Fibroblast of villous mesenchyme (primary cell): ENCODE measurements at places on chromosomes 13 and 19.

- peak; percentile 8 for DNase-seq
Measured at GRCh38 chr13:113458253-113459065, 5.2 kb upstream of the ADPRHL1 start.

DNA sequence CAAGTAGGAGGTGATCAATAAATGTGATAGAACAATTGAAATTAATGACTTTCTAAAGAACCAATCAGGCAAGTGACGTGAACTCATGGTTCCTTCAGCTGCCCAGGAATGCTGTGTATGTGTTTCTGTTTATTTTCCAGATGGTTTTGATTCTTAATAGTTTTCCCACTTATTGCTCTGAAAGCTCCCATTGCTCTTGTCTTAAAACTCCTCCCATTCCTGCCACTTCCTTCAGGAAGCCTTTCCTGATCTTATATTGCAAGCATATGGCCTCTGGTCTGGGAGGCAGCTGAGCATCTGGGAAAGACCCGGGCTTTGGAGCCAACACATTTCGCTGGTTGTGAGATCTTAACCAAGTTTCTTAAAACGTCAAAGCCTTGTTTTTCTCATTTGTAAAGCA is 17.1 kb upstream of the LATS2 start:
- DNase-seq, result peak; percentile 57

DNA sequence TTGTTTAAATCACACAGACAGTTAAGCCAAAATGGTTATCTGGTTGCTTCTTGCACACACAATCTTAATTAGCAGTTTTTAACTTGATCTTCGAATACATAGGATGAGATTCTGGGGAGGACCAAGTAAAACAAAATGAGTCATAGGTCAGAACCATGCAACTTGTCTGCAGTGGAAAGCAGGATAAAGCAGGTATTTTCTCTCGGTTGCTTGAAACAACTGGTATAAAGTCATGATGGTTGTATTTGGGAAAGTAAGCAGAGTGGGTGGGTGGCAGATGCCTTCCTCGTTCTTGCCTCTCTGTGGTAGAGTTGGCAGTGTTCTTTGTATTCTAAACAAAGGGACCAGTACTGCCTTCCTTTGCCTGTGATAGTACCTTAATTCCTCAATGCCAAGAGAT is 167.0 kb downstream of the COG6 start:
- no peak for DNase-seq

DNA sequence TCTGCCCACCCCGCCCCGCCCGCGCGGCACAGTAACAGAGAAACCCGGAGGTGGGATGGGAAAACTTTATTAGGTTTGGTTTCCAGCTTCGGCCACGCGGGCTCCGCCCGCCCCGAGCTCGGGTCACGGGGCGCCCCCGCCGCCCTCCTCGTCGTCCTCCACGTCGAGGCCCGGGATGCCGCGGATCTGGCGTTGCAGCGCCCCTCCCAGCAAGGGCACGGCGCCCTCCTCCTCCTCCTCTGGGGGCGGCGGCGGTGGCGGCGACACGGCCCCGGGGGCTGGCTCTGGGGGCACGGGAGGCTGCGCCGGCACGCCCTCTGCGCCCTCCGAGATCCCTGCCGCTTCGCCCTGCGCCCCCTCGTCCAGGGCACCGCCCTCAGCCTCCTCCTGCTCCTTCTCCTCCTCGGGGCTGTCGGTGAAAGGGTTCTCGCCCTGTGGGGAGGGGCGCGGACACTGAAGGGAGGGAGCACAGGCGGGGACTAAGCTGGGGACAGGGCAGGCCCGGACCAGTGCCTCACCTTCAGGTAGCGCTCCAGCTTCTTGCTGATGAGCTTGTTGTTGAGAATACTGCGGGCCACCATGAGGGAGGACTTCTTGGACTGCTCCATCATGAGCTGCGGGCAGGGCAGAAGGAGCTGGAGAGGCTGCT is 536 bp upstream of the AKAP8 start:
- DNase-seq, result peak; percentile 27

DNA sequence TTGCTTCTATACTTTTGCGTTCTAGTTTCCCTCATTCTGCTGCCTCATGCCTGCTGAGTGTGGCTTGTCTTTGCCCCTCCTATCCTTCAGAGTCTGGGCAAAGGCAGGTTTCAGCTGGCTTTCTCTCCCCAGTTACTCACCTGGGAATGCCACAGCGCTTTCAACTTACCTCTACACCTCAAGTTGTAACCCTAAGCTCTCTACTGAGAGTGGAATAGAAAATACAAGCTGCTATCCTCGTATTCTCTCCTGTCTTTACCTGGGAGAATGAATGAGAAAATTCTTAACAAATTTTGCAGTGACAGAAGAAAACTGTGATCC is 316.3 kb upstream of the KLF12 start:
- DNase-seq, result no peak

DNA sequence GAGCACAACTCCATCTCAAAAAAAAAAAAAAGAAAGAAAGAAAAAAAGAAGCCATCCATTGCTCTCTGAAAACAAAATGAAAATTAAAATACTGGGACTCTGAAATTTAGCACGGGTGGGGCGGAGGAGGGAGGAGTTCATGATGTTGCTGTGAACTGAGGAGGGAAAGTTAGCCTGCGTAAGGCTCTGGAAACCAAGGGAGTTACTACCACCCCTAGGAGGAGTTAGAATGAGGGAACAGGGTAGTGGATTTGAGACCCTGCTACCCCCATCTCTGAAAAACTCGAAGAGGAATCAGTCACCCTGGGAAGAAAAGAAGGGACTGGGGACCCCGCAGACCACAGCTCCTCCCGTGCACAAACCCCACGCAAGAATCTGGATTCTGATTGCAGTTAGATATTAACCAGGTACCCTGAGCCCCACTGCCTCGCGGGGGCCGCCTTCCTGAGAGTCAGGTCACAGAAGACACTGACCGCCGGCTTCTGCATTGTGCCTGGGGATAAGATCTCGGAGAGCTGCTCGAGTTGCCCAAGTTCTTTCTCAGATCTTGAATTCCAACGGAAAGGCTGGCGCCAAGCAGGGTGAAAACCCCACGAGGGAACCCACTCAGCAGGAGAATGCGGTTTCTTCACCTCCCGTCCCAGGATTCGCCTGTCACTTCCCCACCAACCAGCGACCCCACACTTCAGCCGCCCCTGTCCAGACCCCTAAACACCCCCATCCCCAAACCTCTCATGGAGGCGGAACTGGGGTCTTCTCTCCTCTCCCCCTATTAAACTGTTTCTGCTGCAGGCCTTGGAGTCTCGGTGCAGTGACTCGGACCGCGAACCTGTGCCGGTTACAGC is 870 bp downstream of the ZNF442 start:
- DNase-seq, result peak; percentile 5

DNA sequence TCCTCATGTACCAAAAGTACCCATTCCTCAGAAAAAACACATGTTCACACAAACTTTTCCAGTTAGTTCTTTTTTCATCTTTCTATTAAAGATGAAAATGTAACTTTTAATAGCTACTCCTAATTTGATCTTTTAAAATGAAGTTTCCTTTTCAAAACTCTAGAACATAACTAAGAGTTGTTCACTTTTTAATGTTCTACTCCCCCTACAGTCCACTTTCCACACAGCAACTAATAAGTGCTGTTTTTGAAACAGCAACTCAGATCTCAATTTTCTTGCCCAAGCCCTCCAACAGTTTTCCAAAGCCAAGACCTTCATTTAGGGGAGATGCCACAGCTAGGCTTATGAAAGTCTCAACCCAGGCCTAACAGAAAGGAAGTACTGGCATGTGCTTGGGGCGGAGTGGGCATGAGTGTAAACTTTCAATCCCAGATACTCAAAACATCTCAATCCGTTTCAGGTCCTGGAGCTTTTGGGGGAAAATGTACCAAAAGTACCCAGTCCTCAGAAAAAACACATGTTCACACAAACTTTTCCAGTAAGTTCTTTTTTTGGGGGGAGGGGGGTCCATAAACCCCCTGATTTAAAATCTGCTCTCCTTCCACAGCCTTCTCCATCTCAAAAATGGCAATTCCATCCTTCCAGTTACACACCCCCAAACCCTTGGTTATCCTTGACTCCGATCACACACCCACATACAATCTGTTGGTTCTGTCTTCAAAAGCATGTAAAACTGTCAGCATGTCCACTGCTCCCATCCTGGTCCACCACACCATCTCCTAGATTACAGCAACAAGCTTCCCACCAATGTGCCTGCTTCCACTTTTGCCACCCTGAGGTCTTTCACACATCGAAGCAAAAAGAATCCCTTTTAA is 2.0 kb downstream of the FBL start:
- peak; percentile 65 for DNase-seq

DNA sequence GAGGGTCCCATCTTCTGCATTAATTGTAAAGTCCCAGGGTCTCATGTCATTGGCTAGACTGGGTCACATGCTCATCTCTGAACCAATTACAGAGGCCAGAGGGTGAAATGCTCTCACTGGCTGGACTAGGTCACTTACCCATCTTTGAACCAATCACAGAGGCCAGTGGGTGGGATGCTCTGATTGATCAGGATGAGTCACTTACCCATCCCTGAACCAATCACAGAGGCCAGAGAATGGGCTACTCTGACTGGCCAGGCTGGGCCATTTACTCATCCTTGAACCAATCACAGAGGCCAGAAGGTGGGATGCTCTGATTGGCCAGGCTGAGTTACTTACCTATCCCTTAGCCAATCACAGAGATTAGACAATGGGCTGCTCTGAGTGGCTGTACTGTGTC is 5.3 kb downstream of the MISP start:
- no peak for DNase-seq

- DNase-seq, result peak; percentile 30
Measured at GRCh38 chr19:41541990-41542584, 33.9 kb upstream of the CEACAM21 start.

DNA sequence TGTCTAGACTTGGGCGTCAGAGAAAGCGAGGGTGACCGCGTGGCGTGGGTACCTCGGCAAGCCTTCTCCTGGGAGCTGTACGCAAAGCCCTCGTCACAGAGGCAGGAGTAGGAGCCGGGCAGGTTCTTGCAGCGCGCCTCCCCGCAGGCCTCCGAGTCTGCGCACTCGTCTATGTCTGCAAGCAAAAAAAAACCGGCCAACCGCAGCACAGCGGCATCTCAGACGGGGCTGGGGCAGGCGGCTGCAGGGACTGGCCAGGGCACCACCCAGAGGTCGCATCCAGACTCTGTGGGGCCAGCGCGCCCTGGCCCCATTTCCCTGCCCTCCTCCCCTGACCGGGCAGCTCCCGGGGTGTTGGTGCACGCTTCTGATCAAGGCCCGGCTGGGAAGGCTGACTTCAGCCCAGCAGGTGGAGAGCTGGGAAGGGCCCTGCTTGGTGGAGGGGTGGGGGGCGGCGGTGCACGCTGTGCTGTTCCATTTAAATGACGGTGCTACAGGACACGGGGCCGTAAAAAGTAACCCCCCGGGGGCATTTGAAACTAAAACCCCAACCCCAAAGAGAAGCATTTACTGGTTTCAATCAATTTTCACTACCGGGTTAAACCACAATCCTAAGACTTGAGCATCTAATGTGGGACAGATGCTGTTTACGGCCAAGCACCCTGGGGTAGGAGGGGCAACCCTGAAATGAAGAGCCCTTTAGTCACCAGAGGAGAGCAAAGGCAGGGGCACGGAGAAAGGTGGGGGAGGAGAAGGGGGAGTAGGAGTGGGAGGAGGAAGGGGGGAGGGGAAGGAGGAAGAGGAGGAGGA is 28.2 kb downstream of the GAS6 start:
- DNase-seq, result peak; percentile 81

GRCh38 chr13:22800526-22801401 is 380.0 kb upstream of the SGCG start:
- peak; percentile 39 for DNase-seq
